ENCODE measurements at places on chromosomes 6 and 20.

GRCh38 chr6:113317442-113317841 is 539.7 kb upstream of the MARCKS start:
- DNase-seq, result no peak

- no peak for DNase-seq
These were observed 101.3 kb downstream of the SASH1 start for GRCh38 chr6:148443798-148444560.

DNA sequence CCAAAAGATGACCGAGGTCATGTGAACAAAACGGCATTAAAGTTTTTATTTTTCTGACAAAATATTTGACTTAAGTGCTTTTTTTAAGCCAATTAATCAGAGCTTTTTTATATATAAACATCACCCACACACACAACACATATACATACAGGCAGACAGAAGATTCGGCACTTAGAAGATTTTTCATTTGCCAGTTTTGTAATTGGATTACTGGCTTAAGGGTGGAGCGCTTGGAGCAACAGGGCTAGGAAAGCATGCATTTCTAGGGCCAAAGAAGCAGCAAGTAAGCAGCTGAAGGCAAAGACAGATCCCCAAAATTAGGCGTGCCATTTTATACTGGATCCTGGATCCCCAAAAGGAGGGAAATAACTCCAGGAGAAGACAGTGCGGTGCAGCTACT is 30.3 kb downstream of the SAMD5 start:
- no peak for DNase-seq

GRCh38 chr6:9064156-9064555 is 628.8 kb upstream of the SLC35B3 start:
- DNase-seq, result no peak

DNA sequence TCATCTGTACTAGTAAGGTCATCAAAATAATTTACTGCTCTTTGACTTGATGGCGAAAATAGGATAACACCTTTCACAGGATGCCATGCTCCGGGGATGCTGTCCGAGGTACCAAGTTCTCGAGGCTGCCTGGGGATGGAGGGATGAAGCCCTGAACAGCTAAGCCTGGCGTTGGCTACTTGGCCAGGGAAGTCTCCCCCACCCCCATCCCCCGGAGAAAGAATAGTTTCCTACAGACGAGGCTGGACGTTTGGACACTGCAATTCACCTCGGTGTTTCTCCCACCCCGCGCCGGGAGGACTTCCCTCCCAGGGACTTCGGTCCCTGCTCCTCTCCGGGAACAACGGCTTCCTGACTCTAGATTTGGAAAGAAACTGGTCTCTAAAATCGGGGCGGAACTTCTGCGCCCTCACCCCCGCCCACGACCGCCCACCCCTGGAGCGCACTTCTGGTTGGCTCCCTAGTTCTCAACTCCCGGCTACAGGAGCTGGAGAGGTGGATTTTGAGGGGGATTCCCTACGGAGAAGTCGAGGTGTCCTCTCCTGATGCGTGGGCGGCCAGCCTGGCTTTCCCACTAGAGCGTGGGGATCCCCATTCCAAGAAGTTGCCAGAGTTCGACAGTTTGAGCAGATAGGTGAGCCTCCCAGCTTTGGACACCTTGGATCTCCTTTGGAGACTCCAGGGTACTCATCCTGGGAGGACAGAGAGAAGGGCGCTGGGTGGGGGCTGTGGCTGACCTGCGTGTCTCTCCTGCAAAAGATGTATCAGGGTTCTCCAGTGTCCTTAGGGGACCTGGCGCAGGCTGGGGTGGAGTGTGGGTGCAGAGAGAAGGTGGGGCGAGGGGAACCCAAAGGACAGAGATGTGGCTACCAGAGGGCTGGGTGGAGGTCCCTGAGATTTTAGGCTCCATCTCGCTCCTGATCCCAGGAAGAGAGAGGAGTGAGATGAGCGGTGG is 1.1 kb downstream of the PCSK2 start:
- no peak for DNase-seq

All from central memory CD8-positive, alpha-beta T cell (primary cell).